Myocyte (in vitro differentiated cells): ENCODE measurements at places on chromosomes 5 and 9. TPM values are rescaled to one million over a fixed set of nuclear protein-coding genes. Genes with fewer than 3 reads are reported as not detected.

DNA sequence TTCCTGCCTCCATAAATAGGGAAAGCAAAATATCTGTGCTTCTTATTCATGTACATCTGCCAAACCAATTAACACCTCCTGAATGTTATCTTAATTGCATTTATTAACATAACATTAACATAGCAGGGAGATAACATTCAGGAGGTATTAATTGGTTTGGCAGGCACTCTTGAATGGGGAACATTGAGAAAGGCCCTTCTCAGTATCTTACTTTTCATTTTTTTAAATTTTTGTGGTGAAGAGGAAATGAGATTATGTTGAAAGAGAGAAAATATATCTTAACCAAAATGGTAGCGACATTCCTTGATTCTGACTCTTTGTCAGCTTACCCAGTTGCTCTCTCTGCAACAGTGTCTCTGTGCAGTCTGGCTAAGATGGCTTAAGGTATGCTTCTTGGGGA is 100.4 kb upstream of the TLE1 start:
- no peak for DNase-seq

DNA sequence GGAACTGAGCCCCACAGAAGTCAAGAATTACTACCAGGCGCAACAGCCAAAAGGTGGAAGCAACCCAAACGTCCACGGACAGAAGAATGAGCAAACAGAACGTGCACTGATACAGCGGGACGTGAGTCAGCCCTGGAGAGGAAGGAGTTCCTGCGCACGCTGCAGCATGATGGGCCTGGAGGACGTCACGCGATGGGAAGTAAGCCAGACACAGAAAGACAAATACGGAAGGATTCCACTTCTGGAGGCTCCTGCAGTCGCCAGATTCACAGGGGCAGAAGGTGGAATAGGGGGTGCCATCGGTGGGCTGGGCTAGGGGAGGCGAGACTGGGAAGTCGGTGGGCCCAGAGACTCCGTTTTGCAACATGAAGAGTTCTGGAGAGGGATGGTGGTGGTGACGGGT is 80.3 kb upstream of the PHYKPL start:
- DNase-seq: no peak

DNA sequence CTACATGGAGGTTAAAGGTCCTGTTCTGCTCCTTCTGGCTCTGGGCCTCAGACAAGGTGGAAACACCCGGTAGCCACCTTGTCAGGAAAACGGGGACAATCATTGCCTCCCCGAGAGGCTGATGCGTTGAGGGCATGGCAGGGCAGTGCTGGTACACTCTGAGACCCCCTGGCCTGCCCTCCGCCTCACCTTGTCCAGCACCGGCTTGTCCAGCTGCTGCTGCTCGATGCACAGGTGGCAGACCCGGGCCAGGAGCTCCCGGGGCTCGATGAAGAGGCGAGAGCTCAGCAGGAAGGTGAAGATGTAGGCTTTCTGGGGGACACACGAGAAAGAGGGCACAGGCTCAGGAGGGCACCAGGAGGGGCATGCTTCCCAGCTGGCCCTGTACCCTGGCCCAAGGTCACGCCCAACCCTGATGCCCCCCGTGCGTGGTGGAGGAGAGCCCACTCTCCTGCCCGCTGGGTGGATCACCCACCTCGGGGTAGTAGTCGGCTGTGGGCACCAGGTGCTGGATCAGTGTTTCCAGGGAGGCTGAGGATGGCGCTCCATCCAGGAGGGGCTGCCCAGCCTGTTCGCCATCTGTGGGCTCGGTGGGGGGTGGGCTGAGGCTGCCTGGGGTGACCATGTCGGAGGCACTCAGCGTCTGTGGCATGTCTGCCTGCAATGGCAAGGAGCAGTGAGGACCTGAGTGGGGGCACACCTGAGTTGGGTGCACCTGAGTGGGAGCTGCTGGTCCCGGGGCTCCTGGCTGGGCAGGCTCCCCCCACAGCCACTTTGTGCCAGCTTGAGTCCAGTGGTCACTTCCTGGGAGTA is 66.0 kb upstream of the RNF130 start:
- DNase-seq: no peak

DNA sequence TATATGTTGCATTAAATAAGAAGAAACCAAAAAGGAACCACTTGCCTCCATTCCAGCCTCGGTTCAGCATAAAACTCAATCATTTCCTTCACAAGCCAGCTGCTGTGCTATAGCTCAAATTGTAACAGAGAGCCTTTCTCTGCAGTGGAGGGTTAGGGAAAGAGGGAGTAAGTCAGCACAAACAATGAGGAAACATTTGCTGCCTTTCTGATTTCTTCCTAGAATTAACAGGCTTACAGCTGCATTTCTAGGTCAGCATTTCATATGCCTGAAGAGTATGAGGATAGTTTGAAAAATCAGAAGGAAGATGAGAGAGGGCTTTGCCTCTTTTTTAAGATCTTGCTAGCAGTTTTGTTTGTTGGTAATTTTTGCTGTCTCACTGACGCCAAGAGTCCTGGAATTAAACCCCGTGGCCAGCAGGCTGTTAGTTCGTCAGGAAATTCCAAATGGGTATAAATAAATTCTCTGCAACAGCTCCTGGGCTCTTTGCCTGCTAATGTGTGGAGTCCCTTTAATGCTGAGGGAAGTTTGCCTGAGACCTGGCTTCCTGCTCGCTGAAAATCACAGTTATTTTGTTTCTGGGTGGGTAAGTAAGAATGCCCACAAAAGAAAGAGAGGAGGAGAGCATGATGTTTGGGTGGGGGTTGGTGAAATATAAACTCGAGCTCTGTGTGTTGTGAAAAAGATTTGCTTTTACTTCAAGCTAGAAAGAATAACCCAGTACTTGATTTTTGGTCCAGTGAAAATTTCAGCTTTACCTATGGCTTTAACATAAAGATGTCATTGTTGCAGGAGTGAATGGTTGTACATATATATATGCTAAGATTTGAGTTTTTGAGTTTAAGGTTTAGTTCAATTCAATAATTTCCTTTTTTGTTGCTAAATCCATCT is 148.1 kb upstream of the DMRT1 start:
- peak; percentile 90 for DNase-seq

GRCh38 chr9:84823421-84824271 is 154.1 kb downstream of the NTRK2 start:
- DNase-seq: no peak

- DNase-seq: no peak
These were observed 38.6 kb upstream of the KCNMB1 start for GRCh38 chr5:170427672-170428236.

- no peak for DNase-seq
These were observed 8.2 kb downstream of the NDUFA8 start for GRCh38 chr9:122151267-122151828.

Gene KLF4
- 4.9 and 7.8 TPM in 2 replicates for total RNA-seq

Gene OR1J2
- not detected in 2 replicates for total RNA-seq

Gene ENG
- total RNA-seq: 10.5 and 12.5 TPM in 2 replicates
